ENCODE measurements at places on chromosomes 7 and 10. TPM values are rescaled to one million over a fixed set of nuclear protein-coding genes. Genes with fewer than 3 reads are reported as not detected.

GRCh38 chr10:109633846-109634245 is 289.5 kb downstream of the XPNPEP1 start:
- no peak overlapping the region for H3K27ac ChIP-seq
- H3K27me3 ChIP-seq: no peaks in the 10 kb centered on the region
- DNase-seq: no peak
- no peaks in the 10 kb centered on the region for H3K4me1 ChIP-seq

- no peak overlapping the region for H3K27ac ChIP-seq
- no peak for DNase-seq
- H3K4me1 ChIP-seq: no peaks in the 10 kb centered on the region
- H3K27me3 ChIP-seq: no peaks in the 10 kb centered on the region
- no peak overlapping the region for H3K4me3 ChIP-seq
- H3K36me3 ChIP-seq: no peaks in the 10 kb centered on the region
Measured at GRCh38 chr7:3117081-3117480, 73.4 kb upstream of the CARD11 start.

Gene ENTPD1
- 36.6 TPM for total RNA-seq

DNA sequence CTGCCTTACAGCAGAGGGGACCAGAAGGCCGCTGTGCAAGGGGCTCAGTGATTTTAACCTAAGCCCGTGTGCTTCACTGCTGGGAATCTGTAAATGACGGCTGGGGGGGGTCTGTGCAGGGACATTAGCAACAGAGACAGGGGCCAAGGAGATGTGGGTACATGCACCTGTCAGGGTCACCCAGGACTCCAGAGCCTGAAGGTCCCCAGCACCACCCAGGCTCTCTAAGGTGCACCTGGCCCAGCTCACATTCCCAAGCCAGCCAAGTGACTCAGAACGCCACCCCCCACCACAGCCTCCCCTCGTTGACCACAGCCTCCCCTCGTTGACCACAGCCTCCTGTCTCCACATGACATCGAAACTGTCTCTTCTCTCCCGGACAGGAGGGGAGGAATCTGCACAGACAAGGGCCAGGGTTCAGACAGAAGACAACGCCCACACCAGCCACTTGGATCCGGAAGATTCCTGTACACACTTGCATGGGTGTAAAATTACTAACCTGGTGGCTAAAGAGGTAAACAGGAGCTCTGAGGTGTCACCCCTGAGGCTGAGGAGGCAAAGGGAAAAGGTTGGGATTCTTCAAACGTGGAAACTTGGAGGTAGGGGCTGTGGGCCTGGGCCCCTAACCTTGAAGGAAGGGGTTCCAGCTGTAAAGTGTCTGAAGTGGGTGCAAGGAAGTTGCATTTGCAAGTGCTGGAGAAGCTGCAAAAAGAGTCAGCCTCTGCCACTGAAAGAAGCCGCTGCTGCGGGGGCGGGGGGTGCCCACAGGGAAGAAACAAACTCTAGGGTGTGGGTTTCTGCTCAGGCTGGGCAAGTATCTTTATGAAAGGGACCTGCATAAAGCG is 27.0 kb downstream of the CALML3 start:
- no peaks in the 10 kb centered on the region for H3K27me3 ChIP-seq
- peak; percentile 61 for DNase-seq
- peaks cover 3% of the 10 kb centered on the region for H3K4me1 ChIP-seq
- no peak overlapping the region for H3K27ac ChIP-seq

GRCh38 chr7:17829001-17829400 is 111.3 kb downstream of the SNX13 start:
- no peak for DNase-seq
- no peak overlapping the region for H3K27ac ChIP-seq
- no peaks in the 10 kb centered on the region for H3K4me1 ChIP-seq

Gene RPA3
- 33.7 TPM for total RNA-seq

DNA sequence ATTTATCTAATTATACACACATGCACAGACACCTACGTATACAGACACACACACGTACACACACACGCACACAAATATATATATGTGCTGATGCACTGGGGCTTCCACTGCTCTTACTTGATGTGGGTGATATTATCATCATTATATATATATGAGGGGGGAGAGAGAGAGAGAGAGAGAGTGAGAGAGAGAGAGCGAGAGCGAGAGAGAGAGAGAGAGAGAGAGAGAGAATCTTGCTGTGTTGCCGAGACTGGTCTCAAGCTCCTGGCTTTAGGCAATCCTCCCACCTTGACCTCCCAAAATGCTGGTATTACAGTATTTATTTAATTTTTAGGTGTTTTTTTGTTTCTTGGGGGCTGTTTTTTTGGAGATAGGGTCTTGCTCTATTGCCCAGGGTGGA is 3.6 kb upstream of the RABGEF1 start:
- no peaks in the 10 kb centered on the region for H3K27me3 ChIP-seq
- no peak overlapping the region for H3K4me3 ChIP-seq
- no peak for DNase-seq
- H3K27ac ChIP-seq: no peak overlapping the region

- H3K4me1 ChIP-seq: no peaks in the 10 kb centered on the region
- DNase-seq: no peak
- no peak overlapping the region for H3K4me3 ChIP-seq
- H3K36me3 ChIP-seq: no peaks in the 10 kb centered on the region
Measured at GRCh38 chr10:34492081-34492480, 323.0 kb downstream of the PARD3 start.

DNA sequence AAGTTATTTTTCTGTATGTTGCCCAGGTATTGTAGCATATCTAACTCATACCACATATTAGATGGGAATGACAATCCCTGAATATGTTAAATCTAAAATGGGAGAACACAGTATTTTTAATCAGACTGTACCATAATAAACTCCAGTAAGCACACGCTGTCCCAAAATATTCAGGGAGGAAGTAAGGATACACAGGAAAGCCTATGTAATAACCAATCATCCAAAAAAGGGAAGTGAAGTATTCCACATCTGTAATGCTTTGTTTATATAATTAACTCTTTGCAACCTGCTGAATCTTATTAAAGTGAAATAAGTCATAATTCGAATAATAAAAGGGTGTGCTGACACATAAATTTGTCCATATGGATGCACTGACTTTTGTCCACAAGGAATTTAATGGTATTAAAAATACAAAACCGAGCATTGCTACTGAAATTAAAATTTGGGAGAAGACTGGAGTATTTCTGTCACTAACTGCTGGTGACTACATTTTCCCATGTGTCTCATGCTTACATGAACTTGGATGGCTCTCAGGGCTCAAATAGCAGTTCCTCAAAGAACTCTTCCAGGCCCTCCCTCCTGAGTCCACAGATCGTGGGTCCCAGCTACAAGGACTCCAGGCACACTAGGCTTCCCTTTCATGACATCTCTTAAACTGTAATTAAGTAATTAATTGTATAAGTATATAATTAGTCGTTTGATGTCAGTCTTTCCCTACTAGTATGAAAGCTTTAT is 120.6 kb downstream of the NEBL start:
- no peaks in the 10 kb centered on the region for H3K27me3 ChIP-seq
- H3K27ac ChIP-seq: no peak overlapping the region
- H3K36me3 ChIP-seq: no peaks in the 10 kb centered on the region
- no peak overlapping the region for H3K4me3 ChIP-seq
- DNase-seq: no peak

Gene GRM3
- not detected for total RNA-seq

Gene ZYX
- total RNA-seq: 193 TPM

- no peak overlapping the region for H3K27ac ChIP-seq
- H3K4me1 ChIP-seq: no peaks in the 10 kb centered on the region
- no peak for DNase-seq
- no peaks in the 10 kb centered on the region for H3K36me3 ChIP-seq
- H3K4me3 ChIP-seq: no peak overlapping the region
Measured at GRCh38 chr7:143504215-143504936, 26.7 kb downstream of the TAS2R41 start.

GRCh38 chr7:24826662-24827020 is 69.4 kb upstream of the GSDME start:
- no peaks in the 10 kb centered on the region for H3K27me3 ChIP-seq
- no peaks in the 10 kb centered on the region for H3K4me1 ChIP-seq
- no peak for DNase-seq
- no peaks in the 10 kb centered on the region for H3K36me3 ChIP-seq
- no peak overlapping the region for H3K4me3 ChIP-seq

DNA sequence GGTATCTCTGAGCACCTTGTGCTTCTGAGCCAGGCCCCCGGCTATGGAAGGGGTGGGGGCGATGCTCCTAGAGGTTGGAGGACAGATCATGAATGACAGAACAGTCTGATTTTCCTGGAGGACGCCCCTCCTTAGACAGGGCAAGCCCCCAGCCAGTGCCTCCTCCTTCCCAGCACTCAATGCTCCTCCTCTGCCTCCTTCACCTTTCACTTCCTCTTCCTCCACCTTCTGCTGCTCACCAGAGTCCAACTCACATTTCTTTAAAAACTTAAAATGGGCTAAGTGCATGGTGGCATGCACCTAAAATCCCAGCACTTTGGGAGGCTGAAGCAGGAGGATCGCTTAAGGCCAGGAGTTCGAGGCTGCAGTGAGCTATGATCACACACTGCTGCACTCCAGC is 71.1 kb upstream of the CUX1 start:
- H3K4me3 ChIP-seq: no peak overlapping the region
- H3K36me3 ChIP-seq: no peaks in the 10 kb centered on the region
- no peak overlapping the region for H3K27ac ChIP-seq
- no peaks in the 10 kb centered on the region for H3K27me3 ChIP-seq
- no peaks in the 10 kb centered on the region for H3K4me1 ChIP-seq

Gene NPSR1
- total RNA-seq: not detected

- H3K27me3 ChIP-seq: no peaks in the 10 kb centered on the region
- no peaks in the 10 kb centered on the region for H3K36me3 ChIP-seq
- H3K4me3 ChIP-seq: no peak overlapping the region
- H3K27ac ChIP-seq: no peak overlapping the region
- no peak for DNase-seq
- H3K4me1 ChIP-seq: no peaks in the 10 kb centered on the region
Measured at GRCh38 chr7:91169830-91170191, 94.4 kb upstream of the FZD1 start.

Gene CAMK2B
- total RNA-seq: 1.1 TPM

Gene GIMAP4
- 61.4 TPM for total RNA-seq

GRCh38 chr10:85317827-85318226 is 989.4 kb downstream of the CCSER2 start:
- H3K36me3 ChIP-seq: no peaks in the 10 kb centered on the region
- H3K27me3 ChIP-seq: no peaks in the 10 kb centered on the region
- no peak for DNase-seq
- no peaks in the 10 kb centered on the region for H3K4me1 ChIP-seq
- H3K4me3 ChIP-seq: no peak overlapping the region

- DNase-seq: no peak
- H3K4me1 ChIP-seq: no peaks in the 10 kb centered on the region
- H3K36me3 ChIP-seq: no peaks in the 10 kb centered on the region
Measured at GRCh38 chr10:114103284-114103683, 59.6 kb downstream of the ADRB1 start.

Gene TMEM213
- 30.2 TPM for total RNA-seq

GRCh38 chr10:18230794-18231193 is 90.6 kb downstream of the CACNB2 start:
- no peaks in the 10 kb centered on the region for H3K36me3 ChIP-seq
- no peak overlapping the region for H3K4me3 ChIP-seq
- no peak for DNase-seq
- H3K27ac ChIP-seq: no peak overlapping the region
- no peaks in the 10 kb centered on the region for H3K27me3 ChIP-seq

- no peak overlapping the region for H3K27ac ChIP-seq
- H3K4me1 ChIP-seq: no peaks in the 10 kb centered on the region
- no peaks in the 10 kb centered on the region for H3K36me3 ChIP-seq
- no peaks in the 10 kb centered on the region for H3K27me3 ChIP-seq
- DNase-seq: no peak
Measured at GRCh38 chr7:134029743-134030142, 97.4 kb upstream of the LRGUK start.

- H3K4me1 ChIP-seq: peaks cover 3% of the 10 kb centered on the region
- H3K27ac ChIP-seq: no peak overlapping the region
- no peaks in the 10 kb centered on the region for H3K36me3 ChIP-seq
- no peak overlapping the region for H3K4me3 ChIP-seq
- no peaks in the 10 kb centered on the region for H3K27me3 ChIP-seq
Measured at GRCh38 chr7:117123311-117123926, 170.1 kb downstream of the ST7 start.

DNA sequence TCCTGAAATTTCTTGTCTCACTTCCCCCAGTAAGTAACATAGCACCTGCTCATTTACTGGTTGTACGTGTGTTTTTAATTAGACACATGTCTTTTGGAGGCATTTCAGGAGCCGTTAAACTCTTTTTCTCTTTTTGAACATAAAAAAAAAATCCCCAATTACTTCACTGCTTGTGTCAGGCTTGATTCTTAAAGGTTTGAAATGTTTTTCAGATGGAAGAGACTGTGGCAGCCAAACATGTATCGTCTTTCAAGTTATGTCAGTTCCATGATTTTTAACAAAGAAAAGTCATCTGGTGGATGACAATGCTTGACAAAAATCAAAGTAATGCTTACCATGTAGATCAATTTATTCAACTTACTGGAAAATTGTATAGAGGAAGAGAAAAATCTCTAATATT is 585.8 kb downstream of the GATA3 start:
- no peak overlapping the region for H3K4me3 ChIP-seq
- no peak overlapping the region for H3K27ac ChIP-seq
- DNase-seq: no peak
- no peaks in the 10 kb centered on the region for H3K36me3 ChIP-seq
- no peaks in the 10 kb centered on the region for H3K4me1 ChIP-seq

DNA sequence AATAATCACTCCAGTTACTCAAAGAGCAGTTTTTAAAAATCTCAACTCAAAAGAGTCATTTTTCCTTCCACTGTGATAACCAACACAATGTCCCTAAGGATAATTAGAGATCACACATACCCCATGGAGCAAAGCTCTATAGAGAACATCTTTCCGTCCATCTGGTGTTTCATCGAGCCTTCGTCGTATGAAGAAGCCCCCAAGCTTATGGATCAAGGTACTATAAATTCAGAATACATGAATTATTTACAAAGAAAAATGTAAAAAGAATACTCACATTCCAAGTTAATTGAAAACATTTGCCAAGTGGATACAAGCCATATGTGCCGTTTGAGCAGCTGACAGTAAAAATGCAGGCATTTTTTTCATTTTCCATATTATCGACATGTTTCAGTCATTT is 14.8 kb downstream of the GPAM start:
- H3K27me3 ChIP-seq: no peaks in the 10 kb centered on the region
- DNase-seq: no peak
- H3K4me1 ChIP-seq: no peaks in the 10 kb centered on the region
- H3K36me3 ChIP-seq: peaks cover 42% of the 10 kb centered on the region
- H3K4me3 ChIP-seq: no peak overlapping the region

Gene ZP3
- 17.5 TPM for total RNA-seq

Gene CYP2C19
- total RNA-seq: 0.28 TPM

DNA sequence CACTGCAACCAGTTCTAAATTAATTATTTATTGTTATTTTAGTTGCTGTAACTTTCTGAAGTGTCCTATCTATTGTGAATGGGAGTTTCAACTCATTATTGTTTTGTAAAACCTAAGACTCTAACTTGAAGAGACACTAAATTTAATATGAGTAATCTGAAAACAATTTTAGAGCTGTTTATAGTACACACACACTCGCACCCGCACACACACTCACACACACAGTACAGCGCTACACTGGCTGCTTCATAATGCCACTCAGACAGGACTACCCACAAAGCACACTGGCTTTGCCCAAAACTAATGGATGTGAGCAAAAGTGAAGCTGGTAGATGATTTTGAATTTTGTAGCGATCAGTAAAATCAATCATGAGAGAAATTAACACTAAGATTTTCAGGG is 238.9 kb upstream of the ETV1 start:
- no peaks in the 10 kb centered on the region for H3K36me3 ChIP-seq
- H3K27me3 ChIP-seq: no peaks in the 10 kb centered on the region
- no peaks in the 10 kb centered on the region for H3K4me1 ChIP-seq
- no peak overlapping the region for H3K4me3 ChIP-seq
- no peak for DNase-seq

- DNase-seq: no peak
- H3K27me3 ChIP-seq: no peaks in the 10 kb centered on the region
- H3K36me3 ChIP-seq: no peaks in the 10 kb centered on the region
- H3K4me1 ChIP-seq: no peaks in the 10 kb centered on the region
- H3K27ac ChIP-seq: no peak overlapping the region
- H3K4me3 ChIP-seq: no peak overlapping the region
Measured at GRCh38 chr10:49220679-49221078, 32.5 kb upstream of the TMEM273 start.

All from kidney (tissue), 22 donors.